Effector memory CD4-positive, alpha-beta T cell (primary cell): ENCODE measurements at places on chromosomes 13 and 19.

GRCh38 chr19:53771144-53771543, 53.0 kb downstream of the NLRP12 start:
- DNase-seq, result no peak

GRCh38 chr19:54096617-54097106, 3.9 kb downstream of the OSCAR start:
- DNase-seq, result no peak

DNA sequence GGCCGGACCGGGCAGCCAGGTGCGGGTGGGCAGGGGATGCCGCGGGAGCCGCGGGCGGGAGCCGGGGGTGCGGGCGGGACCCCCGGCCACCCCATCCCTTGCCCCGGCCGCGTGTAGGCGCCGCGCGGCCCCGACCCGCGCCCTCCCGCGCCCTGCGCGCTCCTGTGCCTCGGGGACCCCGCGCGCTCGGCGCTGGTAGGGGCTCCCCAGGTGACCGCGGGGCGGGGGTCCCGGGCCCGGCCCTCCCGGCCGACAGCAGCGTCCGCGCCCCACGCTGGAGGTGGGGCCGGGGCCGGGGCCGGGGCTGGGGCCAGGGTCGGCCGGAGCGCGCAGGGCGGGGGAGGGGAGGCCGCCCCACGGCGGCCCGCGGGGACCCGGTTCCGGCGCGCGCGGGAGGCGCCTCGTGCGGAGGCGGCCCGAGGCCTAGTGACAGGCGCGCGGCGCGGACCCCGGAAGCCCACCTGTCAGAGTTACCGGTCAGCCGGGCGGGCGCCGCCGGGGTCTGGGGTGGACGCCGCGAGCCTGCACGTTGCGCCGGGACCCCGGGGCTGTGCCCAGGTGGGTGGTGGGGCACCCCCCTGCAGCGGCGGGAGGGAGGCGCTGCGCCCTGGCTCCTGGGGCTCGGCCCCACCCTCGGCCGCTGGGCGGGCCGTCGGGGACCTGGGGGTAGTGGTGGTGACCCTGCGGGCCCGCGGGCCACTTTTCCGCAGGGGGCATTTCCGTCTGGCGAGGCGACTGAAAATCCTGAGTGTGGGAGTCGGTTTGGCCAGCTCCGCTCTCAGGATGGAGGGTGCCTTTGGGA, 518 bp downstream of the TFDP1 start:
- DNase-seq, result no peak

- DNase-seq, result peak; percentile 77
These were observed 520 bp downstream of the ZNF787 start for GRCh38 chr19:56120371-56121179.

GRCh38 chr19:35549174-35549788, 3.9 kb downstream of the TMEM147 start:
- peak; percentile 25 for DNase-seq

DNA sequence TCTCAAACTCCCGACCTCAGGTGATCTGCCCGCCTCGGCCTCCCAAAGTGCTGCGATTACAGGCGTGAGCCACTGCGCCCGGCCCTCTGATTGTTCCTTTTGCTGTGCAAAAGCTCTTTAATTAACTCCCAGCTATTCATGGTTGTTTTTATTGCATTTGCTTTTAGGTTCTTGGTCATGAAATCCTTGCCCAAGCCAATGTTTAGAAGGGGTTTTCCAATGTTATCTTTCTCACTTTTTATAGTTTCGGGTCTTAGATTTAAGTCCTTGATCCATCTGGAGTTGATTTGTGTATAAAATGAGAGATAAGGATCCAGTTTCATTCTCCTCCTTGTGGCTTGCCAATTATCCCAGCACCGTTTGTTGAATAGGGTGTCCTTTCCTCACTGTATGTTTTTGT, 19.2 kb upstream of the GRTP1 start:
- no peak for DNase-seq

DNA sequence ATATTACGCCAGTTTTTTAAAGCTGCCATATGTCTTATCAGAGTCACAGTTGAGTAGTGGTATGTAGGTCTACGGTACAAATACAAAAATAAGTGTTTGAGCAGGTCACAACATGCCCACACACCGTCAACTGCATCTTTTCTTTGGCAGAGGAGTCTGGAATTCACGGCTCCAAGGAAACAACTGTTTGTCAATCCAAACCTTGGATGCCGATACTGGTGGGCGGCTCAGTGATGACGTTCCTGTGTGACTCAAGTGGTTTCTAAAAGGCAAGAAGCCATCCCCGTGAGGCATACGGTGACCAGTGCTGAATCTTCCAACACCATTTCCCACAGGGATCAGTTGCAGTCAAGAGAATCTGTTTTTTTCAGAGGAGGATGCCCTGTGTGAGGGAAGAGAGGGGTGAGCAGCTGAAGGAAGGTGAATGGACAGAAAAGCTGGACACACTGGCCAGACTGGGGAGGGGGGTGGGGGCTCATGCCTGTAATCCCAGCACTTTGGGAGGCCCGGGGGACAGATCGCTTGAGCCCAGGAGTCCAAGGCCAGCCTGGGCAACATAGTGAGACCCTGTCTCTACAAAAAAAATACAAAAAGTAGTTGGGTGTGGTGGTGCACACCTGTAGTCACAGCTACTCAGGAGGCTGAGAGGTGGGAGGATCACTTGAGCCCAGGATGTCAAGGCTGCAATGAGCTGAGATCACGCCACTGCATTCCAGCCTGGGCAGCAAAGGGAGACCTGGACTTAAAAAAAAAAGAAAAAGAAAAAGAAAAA, 22.8 kb upstream of the CEBPG start:
- no peak for DNase-seq

DNA sequence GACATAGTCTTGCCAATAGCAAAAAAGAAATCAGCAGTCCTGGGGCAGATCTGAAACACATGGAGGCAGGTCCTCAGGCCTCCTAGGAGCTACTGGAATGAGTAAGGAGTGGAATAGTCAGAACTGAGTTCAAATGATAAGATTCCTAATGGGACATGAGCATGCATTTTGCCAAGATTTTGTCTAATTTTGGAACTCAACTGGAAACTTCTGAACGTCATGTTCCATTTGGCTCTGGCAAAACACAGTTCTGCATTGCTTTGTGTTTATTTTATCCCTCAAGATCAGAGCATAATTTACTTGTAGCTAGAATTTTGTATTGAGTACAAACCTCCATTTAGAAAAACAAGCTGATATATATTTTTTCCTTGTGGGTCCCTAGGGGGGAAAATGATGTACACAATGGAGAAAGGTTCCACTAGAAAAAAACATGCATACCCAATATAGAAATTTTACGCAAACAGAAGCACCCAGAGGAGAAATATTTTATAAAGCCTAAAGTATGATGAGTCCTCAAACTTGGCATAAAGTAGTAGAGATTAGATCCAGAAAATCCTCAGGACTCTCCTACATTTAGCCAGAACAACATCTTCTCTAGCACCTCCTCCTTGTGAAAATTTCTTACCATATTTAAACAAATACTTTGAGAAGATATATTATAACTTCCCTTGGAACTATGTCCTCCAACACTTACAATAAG, 149.0 kb upstream of the SERP2 start:
- no peak for DNase-seq

- no peak for DNase-seq
These were observed 40.7 kb downstream of the MZT1 start for GRCh38 chr13:72686766-72687165.

DNA sequence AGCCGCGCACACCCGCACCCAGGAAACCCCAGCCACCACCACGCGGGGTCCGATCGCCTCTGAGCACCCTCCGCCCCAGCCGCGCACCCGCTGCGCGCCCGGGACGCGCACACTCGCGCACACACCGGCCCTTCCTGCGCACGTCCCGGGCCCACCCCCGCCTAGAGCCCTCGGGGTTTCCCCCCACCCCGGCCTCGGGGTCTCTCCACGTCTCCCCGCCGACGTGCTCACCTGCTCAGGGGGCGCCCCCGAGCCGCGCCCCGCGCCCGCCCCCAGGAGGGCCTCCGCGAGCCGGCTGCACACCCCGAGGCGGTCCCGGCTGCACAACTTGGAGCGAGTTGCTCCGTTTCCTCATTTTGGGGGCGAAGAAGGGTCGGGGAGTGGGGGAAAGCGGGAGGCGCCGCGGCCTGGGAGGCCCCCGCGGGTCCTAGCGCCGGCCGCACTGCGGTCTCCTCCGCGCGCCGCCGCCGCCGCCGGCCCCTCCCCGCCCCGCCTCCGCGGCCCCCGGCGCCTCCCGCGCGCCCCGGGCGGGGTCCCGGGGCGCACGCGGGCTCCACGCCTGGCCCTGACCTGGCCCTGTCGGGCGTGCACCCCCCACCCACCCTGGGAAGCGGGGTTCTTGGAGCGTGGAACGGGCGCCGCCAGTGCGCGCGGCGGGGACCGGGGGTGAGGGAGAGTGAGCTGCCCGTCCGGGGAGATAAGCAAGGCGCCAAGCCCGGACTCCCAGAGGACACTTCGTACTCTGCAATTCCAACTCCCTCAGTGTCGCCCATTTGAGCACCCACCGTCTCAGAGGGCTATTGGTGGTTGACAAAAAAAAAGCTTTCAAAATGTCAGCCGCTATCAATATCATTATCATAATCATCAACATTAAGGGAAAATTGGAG, at the start of gene MATK:
Gene MATK (minus strand): TSS at position 444 of the 887 bp plus-strand sequence. CDS start 1,246 bp downstream, outside the sequence.
- DNase-seq, result no peak

- no peak for DNase-seq
These were observed 477.0 kb downstream of the FOXO1 start for GRCh38 chr13:40189426-40189825.

- no peak for DNase-seq
These were observed 98.2 kb downstream of the RBM26 start for GRCh38 chr13:79307866-79308298.

DNA sequence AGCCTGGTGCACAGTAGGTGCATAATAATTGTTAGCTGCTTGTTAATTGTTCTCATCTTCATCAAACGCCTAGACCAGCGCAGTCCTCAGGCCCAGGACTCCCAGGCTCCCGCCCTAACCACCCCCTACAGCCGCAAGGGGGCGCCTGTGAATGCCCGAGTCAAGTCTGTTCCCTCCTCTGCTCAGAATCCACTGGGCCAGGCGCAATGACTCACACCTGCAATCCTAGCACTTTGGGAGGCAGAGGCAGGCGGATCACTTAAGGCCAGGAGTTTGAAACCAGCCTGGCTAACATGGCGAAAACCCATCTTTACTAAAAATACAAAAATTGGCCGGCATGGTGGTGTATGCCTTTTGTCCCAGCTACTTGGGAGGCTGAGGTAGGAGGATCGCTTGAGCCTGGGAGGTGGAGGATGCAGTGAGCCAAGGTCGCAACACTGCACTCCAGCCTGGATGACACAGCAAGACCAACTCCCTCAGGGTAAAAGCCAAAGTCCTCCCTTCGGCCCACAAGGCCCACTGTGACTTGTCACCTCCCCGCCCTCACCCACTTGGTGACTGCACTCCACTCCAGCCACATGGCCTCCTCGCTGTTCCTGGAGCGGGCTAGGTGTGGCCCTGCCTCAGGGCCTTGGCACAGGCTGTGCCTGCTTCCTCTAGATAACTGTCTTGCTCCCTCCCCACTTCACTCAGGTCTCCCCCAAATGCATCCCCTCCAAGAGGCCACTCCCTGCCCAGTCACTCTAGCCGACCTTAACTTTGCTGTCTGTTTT, 9.1 kb downstream of the ZNF653 start:
- DNase-seq, result peak; percentile 32

DNA sequence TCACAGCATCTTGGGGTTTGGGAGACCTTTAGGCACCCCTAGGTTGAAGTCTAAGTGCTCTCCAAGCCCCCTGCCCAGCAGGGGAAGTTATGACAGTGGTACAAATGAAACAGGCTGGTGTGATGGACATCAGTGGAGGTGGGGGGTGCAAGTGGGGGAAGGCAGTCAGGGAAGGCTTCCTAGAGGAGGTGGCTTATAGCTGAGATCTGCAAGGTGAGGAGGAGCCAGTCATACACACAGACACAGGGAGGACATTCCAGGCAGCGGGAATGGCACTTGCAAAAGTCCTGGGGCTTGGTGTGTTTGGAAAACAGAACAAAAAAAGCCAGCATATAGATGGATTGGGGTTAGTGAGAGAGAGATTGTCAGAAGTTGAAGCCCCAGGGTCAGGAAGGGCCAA, 11.6 kb downstream of the HSH2D start:
- no peak for DNase-seq

- no peak for DNase-seq
These were observed 17.7 kb downstream of the DZIP1 start for GRCh38 chr13:95626768-95627167.

DNA sequence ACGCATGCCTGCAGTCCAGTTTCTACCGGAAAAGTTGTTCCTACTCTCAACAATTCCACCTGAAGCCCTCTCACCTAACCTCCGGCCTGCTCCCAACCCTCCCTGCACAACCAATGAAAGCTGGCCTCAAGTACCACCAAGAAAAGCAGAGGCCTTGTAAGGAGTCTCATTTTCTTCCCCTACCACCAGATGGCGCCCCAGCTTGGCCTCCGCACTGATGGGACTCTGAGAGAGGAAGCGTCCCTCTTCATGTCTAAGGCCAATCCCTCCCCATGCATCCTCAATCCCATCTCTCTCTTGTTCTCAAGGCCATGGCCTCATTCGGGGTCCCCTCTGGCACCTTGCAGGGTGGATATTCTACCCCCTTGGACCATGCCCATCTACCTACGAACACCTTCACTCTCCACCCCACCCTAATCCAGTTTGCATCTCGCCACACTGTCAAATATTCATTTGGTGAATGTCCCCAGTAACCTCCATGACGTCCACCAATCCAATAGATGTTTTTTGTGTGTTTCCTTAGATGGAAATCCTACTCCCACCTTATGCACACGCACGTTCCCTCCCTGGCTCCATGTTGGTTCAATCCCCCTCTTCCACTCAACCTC, 412.8 kb downstream of the ZNF536 start:
- peak; percentile 10 for DNase-seq

- DNase-seq, result no peak
These were observed 1074.3 kb upstream of the SLC10A2 start for GRCh38 chr13:104140552-104140951.

GRCh38 chr13:108527844-108528243, 101.6 kb upstream of the MYO16 start:
- no peak for DNase-seq

- no peak for DNase-seq
These were observed 564.5 kb downstream of the FGF9 start for GRCh38 chr13:22235285-22235949.

GRCh38 chr13:111281751-111282311, 38.6 kb upstream of the TEX29 start:
- DNase-seq, result no peak
